ENCODE measurements at places on chromosomes 16 and 17.

DNA sequence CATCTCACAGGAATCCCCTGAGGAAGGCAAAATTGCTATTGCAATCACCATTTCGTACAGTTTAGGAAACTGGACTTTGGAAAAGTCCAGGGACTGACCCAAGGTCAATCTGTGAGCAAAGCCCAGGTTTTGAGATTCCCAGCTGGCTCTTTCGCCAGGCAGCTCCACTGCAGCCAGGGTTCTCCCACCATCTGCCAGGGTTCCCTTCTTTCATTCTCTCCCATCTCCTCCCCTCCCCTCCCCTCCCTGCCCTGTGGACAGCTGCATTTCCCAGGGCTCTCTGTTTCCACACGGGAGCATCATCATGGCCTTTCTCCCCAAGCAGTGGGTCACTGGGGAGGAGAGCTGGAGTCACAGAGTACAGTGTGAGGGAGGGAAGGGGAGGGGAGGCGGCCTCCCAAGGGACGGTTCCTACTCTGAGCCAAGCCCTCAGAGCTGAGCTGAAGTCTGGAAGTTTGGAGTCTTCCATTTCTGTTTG, 11.9 kb upstream of the GSDMA start:
- DNase-seq, result no peak

- no peak for DNase-seq
Observed at GRCh38 chr16:22425847-22426246, 51.4 kb upstream of the CDR2 start.

GRCh38 chr16:85928401-85928820, 29.4 kb downstream of the IRF8 start:
- no peak for DNase-seq

GRCh38 chr16:62450291-62450690, 414.1 kb upstream of the CDH8 start:
- no peak for DNase-seq

DNA sequence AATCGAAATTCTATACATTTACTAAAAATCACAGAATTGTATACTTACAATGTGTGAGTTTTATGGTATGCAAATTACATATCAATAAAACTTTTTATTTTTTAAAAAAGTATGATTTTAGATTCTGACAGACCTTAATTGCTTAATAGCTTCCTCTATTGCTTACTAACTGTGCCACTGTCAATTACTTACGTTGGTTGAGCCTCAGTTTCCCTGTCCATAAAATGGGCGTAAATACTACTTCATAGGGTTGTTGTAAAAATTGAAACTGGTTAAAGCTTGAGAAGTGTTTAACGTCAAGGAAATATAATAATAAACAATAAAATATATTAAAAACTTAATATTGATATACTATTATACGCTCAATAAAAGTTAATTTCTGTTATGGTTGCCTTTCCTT, 203.4 kb downstream of the SHISA9 start:
- no peak for DNase-seq

DNA sequence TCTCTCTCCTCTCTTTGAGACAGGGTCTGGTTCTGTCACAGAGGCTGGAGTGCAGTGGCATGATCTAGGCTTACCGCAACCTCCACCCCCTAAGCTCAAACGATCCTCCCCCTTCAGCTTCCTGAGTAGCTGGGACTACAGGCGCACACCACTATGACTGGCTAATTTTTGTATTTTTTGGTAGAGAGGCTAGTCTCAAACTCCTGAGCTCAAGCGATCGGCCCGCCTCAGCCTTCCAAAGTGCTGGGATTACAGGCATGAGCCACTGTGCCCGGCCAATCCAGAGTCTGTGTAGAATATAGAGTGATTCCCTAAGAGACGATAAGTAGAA, 65.8 kb upstream of the RPH3AL start:
- DNase-seq, result no peak

- DNase-seq, result no peak
Observed at GRCh38 chr16:68993885-68994284, 111.6 kb upstream of the HAS3 start.

DNA sequence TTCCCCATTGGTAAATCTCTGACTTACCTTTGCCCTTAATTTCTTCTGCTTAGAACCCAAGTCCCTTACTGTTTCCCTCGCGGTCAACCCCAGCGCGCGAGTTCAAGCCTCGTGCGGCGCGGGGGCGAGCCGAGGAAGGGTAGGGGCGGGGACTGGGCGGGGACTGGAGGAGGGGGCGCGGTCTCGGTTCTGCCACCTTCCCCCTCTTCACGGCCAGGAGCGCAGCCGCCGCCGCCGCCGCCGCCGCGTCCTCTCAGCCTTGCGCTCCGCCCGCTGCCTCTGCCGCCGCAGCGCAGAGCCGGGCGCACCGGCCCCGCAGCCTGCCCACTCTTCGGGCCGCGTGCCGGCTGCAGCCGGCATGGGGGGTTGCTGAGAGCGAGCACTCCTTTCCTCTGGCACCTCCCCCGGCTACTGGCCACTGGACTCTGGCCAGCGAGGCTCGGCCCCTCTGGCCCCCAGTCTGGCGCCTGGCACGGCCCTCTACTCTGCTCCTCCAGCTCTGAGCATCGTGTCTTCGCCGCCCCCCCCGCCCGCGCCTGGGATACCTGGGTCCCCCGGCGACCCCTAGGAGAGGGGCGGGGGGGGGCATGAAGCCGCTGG, at the start of gene RAPGEFL1:
TSS of gene RAPGEFL1 (plus strand) at position 196 of the 600 bp plus-strand sequence. CDS start at position 588, 392 bp downstream.
- DNase-seq, result peak; percentile 85

DNA sequence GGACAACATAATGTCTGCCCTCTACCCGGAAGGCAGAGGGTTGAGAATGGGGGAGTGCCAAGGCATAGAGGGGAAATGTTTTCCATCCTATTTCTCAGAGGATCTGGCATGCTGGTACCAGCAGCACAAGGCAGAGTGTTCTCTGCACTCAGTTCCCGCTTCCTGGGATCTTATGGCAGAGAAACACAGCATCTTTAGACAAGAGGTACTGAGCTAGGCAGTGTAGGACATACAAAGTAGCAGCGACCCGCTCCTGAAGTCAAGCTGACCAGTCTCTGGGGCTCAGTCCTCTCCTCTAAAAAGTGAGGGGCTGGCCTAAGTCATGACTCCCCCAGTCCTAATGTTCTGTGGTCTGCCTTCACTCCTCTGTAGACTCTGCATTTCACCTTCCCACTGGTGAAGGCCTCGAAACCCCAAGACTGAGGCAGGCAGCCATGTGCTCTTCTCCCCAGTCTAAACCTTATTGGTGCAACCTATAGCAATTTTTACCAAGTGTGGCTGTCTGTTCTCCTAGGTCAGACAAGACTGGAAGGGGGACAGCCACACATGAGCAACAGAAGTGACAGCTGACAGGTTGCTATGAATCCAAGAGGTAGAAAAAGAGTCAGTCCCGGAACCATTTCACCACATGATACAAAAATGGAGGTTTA, 11.3 kb upstream of the TSPOAP1 start:
- no peak for DNase-seq

DNA sequence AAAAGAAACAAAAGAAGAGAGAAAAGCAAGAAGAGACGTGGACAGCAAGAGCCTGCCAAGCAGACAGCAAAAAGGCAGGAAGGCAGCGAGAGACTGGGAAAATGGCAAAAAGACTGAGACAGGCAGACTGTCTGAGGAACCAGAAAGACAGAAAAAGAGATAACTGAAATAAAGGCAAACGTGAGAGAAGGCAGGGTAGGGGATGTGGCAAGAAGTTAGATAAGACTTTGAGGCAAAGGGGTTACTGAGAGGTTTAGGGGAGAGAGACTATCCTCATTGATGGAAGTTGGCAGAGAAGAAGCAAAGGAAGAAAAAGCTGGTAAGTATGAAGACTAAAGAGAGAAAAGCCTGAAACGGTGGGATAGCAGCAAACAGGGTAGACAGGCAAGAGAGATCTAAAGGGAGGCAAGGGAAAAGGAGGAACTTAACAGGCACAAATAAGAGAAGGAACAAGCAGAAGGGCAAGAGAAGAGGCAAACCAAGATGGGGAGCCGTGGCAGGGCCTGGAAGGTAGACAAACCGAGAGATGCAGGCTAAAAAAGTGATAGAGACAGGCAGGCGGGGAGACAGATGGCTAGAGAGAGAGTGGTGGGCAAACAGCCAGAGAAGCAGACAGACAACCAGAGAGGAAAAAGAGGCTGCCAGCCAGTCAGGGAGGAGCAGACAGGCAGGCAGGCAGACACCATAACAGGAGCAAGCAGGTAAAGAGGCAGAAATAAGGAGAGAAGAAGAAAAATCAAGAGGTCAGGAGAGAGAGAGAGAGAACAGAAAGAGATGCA, 7.1 kb upstream of the CHD3 start:
- DNase-seq, result no peak

DNA sequence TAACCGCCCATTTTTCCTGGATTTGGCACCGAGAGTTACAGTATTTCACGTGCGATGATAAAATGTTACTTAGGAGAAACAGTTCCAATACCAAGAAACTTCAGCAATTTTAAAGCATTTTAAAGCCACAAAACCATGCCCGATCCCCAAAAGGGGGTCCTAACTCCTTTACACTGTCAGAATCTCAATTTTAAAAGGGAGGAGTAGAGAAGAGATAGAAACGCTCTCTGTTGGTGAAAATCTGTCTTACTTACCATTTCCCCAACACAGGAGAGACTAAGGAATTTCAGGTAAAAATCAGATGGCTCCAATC, 526 bp upstream of the RNASEK start:
- DNase-seq, result no peak

GRCh38 chr17:50406578-50406977, 9.3 kb upstream of the LRRC59 start:
- DNase-seq, result no peak

DNA sequence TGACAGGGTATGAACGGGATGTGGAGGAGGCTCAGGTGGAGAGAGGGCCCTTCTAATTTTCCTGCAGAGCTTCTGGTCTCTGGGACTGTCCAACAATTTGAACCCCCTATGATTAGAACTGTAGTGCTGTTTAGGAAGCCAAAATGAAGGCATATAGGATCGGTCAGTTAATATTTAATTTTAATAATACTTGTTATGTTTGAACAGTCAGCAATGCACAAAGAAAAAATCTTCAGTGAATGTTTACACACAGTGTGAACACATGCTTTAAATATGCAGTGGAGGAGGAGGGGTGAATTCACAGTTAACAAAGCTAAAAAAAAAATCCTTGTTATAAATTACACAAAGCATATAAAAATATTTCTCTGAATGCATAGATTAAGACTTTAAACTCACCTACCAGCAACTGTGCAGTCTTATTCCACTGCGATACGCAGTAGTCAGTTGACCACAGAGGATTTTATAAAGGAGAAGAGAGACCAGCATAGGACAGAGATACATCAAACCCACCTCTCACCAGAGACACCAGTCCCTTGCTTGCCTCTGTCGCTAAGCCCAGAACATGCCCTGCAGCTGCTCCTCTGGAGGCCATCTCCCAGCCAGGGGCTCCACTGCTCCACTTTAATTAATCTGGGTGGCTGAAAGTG, 14.6 kb downstream of the ANKRD40 start:
- DNase-seq, result no peak

DNA sequence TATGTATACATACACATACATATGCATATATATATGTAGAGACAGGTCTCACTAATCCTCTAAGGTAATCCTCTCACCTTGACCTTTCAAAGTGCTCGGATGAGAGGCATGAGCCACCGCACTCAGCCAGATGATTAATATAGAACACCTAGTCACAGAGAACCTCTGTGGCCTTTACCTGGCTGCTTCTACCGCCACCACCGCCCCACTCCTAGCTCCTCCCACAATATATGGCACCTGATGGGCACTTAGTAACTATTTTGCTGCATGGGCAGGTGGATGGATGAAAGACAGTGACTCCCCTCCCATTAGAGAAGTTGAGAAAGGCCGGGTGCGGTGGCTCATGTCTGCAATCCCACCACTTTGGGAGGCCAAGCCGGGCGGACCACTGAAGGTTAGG, 16.7 kb upstream of the ATP2C2 start:
- no peak for DNase-seq

GRCh38 chr17:73411313-73411747, 99.5 kb upstream of the CDC42EP4 start:
- no peak for DNase-seq

DNA sequence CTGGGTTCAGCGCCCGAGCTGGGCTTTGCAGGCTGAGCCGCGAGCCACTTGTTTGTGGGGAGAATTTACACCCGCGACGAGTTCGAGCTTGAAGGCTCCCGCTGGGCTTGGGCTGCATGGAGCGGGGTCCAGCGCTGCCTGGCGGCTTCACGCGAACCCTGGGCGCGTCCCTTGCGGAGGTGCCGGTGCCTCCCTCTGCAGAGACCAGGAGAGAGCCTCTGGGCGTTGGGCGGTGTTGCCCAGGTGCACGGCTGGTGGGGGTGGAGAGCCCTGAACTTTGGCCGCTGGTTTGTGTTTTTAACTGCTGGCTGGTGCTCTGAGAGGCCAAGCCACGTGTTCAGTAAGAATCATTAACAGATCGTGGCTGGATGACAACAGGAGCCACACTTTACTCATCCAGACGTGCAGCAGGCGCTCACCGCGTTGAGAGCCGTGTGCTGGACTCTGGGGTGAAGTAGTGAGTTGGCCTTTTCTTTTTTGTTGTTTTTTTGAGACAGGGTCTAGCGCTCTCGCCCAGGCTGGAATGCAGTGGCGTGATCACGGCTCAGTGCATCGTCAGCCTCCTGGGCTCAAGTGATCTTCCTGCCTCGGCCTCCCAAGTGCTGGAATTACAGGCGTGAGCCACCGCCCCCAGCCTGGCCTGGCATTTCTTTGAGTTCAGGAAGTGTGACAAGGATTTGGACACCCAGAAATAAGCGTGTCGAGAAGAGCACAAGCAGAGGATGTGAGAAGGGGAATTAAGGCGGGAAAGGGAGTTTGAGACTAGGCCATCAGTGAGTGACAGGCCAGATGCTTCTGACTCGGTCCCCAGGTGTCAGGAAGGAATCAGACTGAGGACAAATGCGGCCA, 827 bp downstream of the CDK10 start:
- DNase-seq, result no peak

DNA sequence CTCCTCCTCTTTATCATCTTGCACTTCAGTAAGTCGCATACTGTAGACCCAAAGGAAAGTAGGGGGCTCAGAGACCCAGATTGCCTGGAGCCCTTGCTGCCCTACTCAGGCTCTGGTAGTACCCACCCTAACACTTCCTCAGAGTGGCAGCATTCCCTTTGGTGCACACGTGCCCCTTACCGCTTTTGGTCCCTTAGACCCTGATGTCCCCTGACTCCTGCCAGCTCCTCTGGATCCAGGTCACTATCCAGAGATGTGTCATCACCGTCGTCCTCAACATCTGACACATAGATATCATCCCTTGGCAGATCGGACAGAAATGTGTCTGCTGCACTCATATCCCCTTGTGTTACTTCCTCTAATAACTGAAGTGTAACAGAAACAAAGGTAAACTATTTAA, 5.4 kb upstream of the PSMC5 start:
- no peak for DNase-seq

DNA sequence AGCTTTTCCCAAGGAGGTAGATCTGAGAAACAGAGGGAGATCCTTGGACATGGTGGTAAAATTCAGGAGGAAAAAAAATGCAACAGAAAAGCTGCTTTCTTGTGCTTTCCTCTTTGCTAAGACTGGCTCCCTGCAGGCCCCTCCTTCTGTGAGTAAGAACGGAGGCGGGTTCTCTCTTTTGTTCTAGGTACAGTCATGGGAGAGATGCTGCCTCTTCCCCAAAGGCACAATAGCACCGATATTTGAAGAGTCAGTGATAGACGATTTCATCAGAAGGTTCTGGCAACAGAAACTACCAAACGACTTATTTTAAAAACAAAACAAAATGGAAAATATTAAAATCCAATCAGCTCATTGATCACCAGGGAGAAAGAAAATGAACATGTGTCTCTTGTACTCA, 32.6 kb upstream of the KIFC3 start:
- no peak for DNase-seq
